ENCODE measurements at places on chromosomes 2 and 18. TPM values are rescaled to one million over a fixed set of nuclear protein-coding genes. Genes with fewer than 3 reads are reported as not detected.

DNA sequence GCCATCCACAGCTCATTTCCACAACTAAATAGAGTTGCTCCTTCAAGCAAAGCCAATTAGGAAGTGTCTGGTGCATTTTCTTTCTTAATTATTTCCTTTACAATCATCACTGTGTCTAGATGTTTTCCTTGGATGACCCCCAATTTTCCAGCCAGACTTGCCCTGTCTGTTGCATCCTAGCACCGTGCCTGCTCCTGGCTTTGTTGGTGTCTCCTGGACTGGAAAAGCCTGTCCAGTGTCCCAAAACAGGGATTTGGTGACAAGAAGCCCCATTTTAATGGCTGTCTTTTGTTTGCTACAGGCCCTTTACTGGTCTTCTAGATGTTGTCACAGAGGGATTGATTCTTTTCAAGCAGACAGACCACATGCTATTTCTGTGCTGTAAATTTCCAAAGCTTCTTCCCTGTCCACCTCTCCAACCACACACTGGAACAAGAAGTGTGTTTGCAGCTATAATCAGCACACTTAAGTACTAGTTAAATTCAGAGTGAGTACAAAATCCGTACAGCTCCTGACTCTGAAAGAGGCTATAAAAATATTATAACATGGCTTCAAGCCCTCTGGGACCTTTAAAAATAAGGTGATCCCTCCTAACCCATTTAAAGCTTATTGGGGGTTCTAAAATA is 38.4 kb downstream of the RNF144A start:
- DNase-seq, result no peak

DNA sequence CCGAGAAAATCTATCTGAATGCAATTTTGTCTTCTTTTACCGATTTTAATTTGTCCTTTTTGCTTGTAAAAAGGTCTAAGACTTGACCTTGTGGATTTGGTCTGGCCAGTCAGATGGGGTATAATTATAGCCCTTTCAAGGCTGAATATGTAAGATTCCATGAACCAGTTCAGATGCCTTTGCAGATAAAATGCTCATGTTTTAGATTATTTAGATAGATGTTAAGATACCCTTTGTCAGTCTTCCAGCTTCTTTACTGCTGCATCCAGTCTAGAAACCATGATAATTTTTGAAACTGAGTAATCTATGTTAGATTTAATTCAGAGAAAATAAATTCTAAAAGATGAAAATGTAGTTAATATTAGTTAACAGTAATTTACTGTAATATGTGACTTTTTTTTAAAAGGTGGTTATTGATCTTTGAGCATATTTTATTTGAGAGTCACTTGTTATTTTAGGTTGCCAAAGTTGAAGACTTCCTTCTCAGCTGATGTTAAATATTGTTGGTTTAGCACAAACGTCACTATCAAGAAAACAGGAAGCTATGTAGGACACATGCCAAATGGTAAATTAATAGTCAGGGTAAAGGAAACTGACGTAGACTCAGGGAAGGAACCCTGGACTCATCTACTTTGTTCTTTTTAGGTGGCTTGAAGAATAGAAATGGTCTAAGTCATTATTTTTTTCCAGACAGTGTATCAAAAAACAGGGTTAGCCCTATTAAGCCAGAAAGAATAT is 29.8 kb downstream of the BABAM2 start:
- DNase-seq, result no peak

- no peak for DNase-seq
Observed at GRCh38 chr2:165305391-165306096, 66.3 kb downstream of the SCN2A start.

GRCh38 chr2:33484042-33484621 is 7.7 kb downstream of the RASGRP3 start:
- DNase-seq, result no peak

DNA sequence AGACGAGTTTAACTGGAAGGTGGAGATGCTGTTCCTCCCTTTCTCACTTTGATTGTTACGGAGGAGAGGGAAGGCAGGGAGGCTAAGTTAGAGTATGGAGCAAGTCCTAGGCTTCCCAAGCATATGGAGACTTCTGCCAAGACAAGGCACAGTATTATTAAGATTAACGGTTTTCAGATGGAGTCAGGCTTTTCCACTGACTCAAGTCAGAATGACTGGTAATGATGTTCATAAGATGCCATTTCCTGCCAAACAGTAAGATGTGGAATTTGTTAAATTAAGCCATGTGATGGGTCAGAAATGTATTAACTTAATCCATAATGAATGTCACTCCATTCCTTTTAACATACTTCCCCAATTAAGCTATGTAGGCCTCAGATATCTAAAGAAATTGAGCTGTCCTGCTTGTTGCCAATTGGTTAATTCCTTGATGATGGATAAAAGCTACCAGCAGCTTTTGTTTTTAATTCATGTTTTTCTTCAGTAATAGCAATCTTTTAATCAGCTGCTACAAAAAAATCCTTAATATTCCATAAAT is 383.7 kb downstream of the ZNF521 start:
- no peak for DNase-seq

GRCh38 chr2:101418460-101419095 is 31.3 kb upstream of the CREG2 start:
- DNase-seq, result no peak

DNA sequence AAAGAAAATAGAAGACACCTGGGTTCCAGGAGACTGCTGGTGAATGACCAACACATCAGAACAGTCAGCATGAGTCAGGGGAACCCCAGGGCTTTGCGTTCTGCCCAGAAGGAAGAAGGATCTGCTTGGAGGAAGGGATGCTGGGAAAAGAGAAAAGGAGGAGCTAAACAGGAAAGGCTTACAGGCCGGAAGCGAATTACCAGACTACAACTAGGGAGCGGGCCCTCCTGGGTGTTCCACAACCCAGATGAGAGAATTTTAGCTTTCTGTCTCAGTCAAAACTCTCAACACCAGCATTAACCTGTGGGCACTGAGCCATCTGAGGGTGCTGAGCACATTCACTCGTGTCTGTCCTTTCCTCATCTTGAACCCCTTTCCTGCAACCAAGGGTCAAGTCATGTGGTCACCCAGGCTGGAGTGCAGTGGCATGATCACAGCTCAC is 19.2 kb downstream of the CDC42EP3 start:
- no peak for DNase-seq

GRCh38 chr2:230941202-230942180 is 16.4 kb upstream of the GPR55 start:
- peak; percentile 8 for DNase-seq

DNA sequence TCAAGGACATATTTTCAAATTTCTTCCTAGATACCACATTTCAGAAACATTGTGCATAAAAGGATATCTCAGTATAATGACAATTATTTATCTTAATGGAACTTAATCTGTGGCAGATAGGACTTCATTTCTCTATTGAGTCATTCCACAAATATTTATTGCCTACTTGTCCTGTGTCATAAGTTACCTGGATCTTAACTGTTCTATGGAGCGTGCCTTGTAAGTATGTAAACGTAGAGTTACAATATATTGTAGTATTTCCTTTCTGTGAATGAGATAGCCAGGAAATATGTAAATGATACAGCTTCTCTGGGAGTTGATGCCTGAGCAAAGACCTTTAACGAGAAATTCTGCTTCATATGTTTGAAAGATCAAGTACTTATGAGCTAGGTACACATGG is 2.5 kb downstream of the AGFG1 start:
- no peak for DNase-seq

DNA sequence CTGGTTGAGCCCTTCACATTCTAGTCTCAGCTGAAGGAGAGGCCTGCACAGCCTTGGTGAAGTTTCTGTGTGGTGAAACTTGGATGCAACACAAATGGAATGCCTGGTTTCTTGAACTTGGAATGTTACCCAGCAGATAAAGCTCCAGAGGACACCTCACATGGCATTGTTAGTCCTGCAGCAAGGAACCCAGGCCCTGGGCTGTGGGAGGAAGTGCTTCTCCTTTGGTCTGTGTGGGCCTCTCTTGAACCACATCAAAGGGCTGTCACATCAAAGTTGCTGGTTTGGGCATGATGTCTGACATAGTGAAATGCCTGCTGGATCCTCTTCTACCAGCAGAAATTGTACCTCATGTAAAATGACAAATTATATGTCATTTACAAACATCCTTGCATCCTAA is 198.5 kb downstream of the FHOD3 start:
- no peak for DNase-seq

ASTL gene
- total RNA-seq, result not detected

MAIP1 gene
- 35.5 TPM for total RNA-seq

Data from colonic mucosa (tissue), 4 donors.